ENCODE measurements at places on chromosomes 3 and 15. TPM values are rescaled to one million over a fixed set of nuclear protein-coding genes. Genes with fewer than 3 reads are reported as not detected.
A peak's percentile ranks its signal among the peaks of the same experiment; 100 is the strongest.

DNA sequence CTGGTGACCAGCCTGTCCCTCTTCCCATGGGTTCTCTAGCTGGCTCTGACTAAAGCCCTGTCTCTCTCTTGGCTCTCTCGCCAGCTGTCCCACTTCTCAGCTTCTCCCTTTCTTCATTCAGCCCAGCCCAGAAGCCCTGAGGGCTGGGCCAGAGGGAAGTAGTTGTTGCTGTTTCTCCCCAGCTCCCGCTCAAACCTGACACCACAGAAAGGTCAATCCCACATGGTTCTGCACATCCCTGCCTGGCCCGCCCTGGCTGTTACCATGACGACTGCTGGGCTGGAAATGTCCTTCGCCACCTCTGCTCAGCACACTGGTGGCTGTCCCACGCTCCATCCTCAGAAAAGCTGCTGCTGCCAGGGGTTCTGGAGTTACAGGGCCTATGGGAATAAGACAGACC lies 25.9 kb downstream of the CCDC32 start:
- no peaks in the 10 kb centered on the region for H3K36me3 ChIP-seq
- no peak overlapping the region for H3K27ac ChIP-seq
- H3K4me3 ChIP-seq, result no peak overlapping the region
- H3K27me3 ChIP-seq, result no peaks in the 10 kb centered on the region
- no peak for DNase-seq

DNA sequence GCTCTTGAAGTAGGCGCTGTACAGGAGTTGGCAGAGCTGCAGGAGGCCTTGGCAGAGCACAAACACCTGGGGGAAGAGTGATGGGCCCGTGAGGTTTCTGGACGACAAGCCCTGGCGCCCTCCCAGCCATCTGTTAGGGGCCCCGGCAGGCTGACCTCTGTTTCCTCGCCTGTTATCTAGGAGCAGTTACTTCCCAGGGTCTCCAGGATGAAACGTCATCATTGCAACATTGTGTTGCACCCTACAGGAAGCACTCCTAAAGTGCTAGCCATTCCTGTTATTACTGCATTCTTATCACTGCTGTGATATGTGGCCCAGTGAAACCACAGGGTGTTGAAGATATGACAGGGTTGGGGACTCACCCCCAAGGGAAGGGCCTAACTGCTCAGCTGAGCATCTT lies 50.2 kb downstream of the SLCO2A1 start:
- H3K4me3 ChIP-seq, result no peak overlapping the region
- no peak overlapping the region for H3K27ac ChIP-seq
- H3K27me3 ChIP-seq, result no peaks in the 10 kb centered on the region
- H3K4me1 ChIP-seq, result no peaks in the 10 kb centered on the region

GRCh38 chr3:195133462-195133861 lies 137.5 kb downstream of the XXYLT1 start:
- no peak overlapping the region for H3K4me3 ChIP-seq
- 0 out of 2 replicates have a peak, but pooled peaks cover 6% of the 10 kb centered on the region for H3K4me1 ChIP-seq
- no peaks in the 10 kb centered on the region for H3K27me3 ChIP-seq
- DNase-seq, result peak; percentile 91
- H3K36me3 ChIP-seq, result no peaks in the 10 kb centered on the region

DNA sequence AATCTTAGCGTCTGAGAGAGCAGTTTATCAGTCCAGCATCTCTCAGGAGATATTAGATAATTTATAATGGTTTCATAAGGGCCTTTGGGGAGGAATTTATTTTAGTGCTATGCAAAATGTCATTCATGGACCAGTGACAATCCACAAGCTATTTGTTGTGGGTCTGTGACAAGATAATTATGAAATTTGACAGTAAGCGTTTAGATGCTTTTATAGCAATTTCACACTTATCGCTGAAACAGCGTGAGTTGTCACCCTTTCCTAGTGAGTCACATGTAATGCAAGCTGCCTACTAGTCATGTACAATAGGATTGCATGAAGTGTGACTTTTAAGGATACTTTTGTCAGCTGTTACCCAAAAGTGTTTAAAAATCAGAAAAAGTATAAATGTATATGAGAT lies 315.6 kb upstream of the THBS1 start:
- no peaks in the 10 kb centered on the region for H3K36me3 ChIP-seq
- no peak for DNase-seq
- H3K27me3 ChIP-seq, result no peaks in the 10 kb centered on the region
- no peak overlapping the region for H3K27ac ChIP-seq
- H3K4me1 ChIP-seq, result peaks cover 51% of the 10 kb centered on the region

DNA sequence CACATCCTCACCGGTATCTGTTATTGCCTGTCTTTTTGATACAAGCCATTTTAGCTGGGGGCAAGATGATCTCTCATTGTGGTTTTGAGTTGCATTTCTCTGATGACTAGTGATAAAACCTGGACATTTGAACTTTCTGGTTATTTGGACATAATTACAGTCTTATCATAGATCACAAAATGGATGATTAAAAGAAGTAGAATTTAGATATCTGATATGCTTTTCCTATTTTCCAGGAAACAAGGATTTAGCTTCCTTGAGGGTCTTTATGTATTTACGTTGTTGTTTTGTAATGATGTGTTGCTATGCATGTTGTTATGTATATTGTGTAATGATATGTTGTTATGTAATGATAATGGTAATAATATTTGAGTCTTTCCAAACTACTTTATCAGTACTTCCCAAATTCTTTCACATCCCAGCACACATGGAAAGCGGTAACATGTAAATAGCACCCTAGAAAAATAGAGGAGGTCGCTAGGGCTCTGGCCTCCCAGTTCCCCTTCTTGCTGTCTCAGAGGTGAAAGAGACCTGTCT lies 53.8 kb downstream of the GJD2 start:
- no peak overlapping the region for H3K4me3 ChIP-seq
- peaks cover 8% of the 10 kb centered on the region for H3K4me1 ChIP-seq
- no peaks in the 10 kb centered on the region for H3K27me3 ChIP-seq
- no peak overlapping the region for H3K27ac ChIP-seq
- DNase-seq, result no peak

- H3K27ac ChIP-seq, result peak overlapping the region; percentile 64
- no peaks in the 10 kb centered on the region for H3K27me3 ChIP-seq
- H3K36me3 ChIP-seq, result no peaks in the 10 kb centered on the region
- H3K4me1 ChIP-seq, result peaks cover 58% of the 10 kb centered on the region
- H3K4me3 ChIP-seq, result no peak overlapping the region
Observed at GRCh38 chr15:85414037-85414436, 33.6 kb downstream of the AKAP13 start.

- no peaks in the 10 kb centered on the region for H3K27me3 ChIP-seq
- DNase-seq, result peak; percentile 6
- no peaks in the 10 kb centered on the region for H3K36me3 ChIP-seq
- no peaks in the 10 kb centered on the region for H3K4me1 ChIP-seq
- no peak overlapping the region for H3K27ac ChIP-seq
- no peak overlapping the region for H3K4me3 ChIP-seq
Observed at GRCh38 chr3:143697975-143698374, 150.3 kb downstream of the SLC9A9 start.

GRCh38 chr3:36097209-36097608 lies 283.1 kb upstream of the STAC start:
- no peaks in the 10 kb centered on the region for H3K27me3 ChIP-seq
- no peak for DNase-seq
- no peak overlapping the region for H3K4me3 ChIP-seq
- no peaks in the 10 kb centered on the region for H3K4me1 ChIP-seq
- no peaks in the 10 kb centered on the region for H3K36me3 ChIP-seq

The CKMT1B gene
- total RNA-seq, result not detected

The TMCO5A gene
- total RNA-seq, result not detected

The DENND4A gene
- 10.9 TPM for total RNA-seq

The NR1I2 gene
- not detected for total RNA-seq
